ENCODE measurements at places on chromosomes 13 and 19.

GRCh38 chr19:3642987-3643673, 16.5 kb upstream of the CACTIN start:
- no peak for DNase-seq

GRCh38 chr13:109776575-109776974, 9.8 kb downstream of the IRS2 start:
- DNase-seq, result no peak

DNA sequence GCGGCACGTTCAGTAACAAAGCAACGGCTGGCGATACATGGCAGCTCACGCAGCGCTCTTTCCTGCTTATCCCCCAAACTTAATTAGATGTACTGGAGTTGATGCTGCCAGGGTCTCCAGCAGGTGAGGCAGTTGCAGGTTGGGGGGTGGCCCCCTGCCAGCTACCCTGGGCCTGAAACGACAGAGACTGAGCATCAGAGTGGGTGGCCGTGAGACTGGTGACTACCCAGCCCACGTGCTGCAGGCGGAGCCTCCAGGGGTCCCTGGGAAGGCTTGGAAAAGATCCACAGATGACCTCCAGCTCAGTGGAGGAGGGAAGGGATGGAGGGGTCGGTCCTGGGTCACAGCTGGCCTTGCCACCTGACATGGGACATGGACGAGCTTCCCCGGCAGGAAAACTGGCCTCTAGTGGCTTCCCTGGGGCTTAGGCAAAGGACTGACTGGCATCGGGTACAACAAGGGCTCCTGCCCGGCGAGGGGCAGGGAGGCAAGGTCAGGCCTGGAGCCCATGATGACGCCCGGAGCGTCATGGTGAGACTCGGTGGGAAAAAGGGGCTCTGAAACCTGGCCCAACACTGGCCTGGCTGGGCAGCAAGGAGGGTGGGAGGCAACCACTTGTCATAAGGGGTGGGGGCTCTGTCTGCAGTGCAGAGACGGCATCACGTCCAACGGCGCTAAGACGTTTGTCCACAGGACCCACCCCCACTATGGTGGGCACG, 24.0 kb downstream of the CILP2 start:
- no peak for DNase-seq

DNA sequence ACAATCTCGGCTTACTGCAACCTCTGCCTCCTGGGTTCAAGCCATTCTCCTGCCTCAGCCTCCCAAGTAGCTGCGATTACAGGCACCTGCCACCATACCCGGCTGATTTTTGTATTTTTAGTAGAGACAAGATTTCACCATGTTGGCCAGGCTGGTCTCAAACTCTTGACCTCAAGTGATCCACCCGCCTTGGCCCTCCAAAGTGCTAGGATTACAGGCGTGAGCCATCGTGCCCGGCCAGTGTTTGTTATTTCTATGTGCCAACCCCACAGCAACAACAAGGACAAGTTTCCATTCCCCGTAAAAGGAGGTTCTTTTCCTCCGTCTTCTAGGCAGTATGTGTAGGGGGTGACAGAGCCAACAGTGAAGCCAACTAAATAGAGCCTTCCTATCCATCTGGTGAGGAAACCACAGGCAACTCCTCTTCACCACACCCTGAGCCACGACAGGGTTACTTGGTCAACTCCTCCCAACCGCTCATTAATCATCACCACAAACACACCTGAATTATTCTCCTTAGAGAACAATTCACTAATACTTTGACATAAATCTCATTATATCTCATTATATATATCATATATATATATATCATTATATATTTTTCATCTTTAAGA, 25.5 kb downstream of the FOXO1 start:
- DNase-seq, result no peak

DNA sequence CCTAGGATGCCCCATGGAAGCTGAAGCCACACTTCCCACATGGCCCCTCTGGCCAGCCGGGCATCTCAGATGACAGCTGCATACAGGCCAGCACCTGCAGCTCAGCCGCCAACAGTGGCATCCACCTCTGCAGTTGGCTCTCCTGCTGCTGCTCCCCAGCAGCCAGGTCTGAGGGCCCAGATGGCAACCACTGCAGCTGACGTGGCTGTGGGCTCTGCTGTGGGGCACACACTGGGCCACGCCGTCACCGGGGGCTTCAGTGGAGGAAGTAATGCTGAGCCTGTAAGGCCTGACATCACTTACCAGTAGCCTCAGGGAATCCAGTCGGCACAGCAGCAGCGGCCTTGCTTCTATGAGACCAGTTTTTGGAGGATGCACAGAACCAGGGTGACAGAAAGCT, 45.3 kb upstream of the LSM14A start:
- DNase-seq, result no peak

- DNase-seq, result no peak
Measured at GRCh38 chr13:110388108-110388943, 81.2 kb downstream of the COL4A2 start.

DNA sequence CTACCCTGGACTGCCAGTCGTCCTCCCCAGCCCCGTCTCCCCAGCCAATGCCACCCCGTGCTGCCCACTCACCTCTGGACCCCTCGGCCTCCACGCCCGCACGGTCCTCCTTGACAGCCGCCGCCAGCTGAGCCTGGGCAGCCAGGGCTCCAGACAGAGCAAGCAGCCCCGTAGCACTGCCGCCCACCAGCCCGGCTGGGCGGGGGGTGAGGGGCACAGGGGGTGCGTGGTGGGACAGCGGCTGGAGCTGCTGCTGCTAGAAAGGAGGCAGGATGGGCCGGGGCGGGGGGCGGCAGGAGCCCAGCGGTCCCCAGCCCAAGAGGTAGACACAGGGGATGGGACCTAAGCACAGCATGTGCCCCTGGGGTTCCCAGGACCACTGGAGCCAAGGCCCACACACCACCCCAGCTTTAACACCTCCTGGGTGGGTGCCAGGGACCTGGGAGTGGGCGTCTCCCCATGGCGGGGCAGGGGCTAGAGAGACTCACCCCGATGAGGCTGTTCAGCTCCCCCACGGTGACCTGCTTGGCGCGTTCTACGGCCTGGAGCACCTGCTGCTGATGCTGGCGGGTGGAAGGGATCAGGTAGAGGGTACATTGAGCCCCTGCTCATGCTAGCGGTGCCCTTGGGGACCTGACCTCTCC, 9.7 kb downstream of the TLE2 start:
- no peak for DNase-seq

- DNase-seq, result no peak
Measured at GRCh38 chr13:107585469-107586180, 629.7 kb downstream of the LIG4 start.

- DNase-seq, result no peak
Measured at GRCh38 chr19:5186293-5187050, 154.1 kb downstream of the PTPRS start.

GRCh38 chr19:30360376-30361106, 11.6 kb upstream of the ZNF536 start:
- no peak for DNase-seq

- no peak for DNase-seq
Measured at GRCh38 chr13:66530686-66531085, 699.5 kb downstream of the PCDH9 start.

Measured in T-cell (primary cell).